ENCODE measurements at places on chromosomes 12 and 14.

DNA sequence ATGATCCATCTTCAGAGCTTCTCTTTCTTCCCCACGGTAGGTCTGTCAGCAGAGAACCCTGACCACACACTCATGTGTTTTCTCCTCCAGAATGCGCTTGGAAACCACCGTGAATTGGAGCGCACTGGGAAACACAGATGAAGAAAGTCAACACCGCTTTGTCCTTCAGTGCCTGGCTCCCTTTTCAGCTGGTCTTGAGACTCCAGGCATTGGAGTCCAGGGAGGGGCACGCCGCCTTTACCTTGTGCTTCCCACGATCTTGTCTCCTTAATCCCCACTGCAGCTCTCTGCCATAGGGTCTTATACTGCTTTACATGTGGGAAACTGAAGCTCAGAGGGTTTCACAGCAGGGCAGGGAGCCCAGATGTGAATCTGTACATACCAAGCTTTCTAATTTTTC lies 1.1 kb downstream of the FAM90A1 start:
- no peak for DNase-seq

DNA sequence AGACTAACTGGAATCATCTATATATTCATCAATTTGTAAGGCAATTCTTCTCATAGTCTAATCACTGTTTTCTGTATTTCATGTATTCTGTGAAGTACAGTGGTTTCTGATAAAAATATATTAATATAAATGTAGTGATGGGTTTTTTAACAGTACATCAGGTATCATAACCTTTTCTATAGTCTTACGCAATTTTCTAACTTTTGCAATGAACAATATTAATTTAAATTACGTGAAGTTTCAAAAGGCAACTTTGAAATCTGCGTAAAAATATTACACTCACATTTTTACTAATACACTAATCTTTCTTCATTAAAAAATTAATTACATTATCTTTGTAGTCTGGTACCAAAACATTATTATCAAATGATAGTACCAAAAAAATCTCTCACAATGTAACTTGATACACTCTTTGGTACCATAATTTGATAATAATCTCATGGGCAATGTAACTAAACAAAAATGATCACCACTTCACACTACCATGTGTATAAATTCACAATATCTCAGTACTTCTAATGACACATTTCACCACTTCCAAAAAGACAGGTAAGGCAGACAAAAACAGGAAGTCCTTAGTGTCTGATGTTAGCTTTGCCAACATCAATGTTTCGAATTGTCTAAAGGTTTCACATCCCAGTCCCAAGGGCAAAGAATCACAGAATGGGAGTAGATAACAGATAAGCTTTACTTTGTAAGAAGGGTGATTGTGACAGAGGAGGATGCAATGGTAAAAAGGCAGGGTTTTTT lies 8.7 kb downstream of the DNAI7 start:
- no peak for DNase-seq

GRCh38 chr12:44649693-44650092 lies 226.4 kb downstream of the NELL2 start:
- DNase-seq = no peak

- peak; percentile 56 for DNase-seq
Observed at GRCh38 chr12:53738406-53739213, 11.4 kb upstream of the CALCOCO1 start.

GRCh38 chr12:27524839-27525753 lies 1.1 kb downstream of the PPFIBP1 start:
- DNase-seq = peak; percentile 38

Measured in retina (tissue), 1 donor.